ENCODE measurements at places on chromosomes 3 and 15.

DNA sequence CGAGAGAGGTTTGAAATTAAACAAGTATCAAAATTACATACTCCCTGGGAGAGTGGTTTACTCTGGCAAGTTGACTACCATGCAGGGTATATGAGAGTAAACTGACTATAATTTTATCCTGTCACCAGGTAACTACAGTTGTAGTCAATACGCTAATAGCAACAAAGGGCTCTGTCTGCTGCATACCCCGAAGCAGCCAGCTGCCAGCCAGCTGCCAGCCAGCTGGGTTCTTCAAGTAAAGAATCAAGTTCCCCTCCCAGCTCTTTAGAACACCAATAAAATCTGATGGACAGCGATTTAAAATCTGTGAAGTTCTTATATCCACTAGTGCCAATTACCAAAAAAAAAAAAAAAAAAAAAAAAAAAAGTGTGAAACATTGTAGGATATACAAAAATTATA, 417.7 kb upstream of the CFAP20DC start:
- DNase-seq: no peak

DNA sequence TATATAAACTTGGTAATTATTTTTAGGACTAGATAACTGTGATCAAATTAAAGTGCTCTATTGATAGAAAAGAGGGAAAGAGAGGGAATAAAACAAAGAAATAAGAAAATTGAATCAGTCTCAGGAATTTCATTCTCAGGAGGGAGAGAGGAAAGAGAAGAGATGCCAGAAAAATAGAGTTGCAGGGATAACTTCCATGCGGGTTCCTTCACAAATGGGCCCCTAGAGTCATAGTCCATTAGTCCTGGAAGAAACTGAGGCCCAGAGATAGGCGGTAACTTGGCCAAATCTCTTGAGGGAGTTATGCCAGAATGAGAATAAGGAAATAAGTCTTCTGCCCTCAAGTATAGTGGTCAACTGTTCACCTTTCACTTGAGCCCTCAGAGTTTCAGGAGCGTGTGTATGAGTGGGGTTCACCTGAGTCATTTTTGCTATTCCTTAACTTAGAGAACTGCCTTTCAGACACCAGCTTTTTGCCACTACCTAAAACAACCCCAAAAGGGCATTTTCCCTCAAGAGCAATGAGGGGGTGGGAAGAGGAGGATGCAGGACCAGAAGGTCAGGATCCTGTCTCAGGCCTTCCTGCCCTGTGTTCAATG, 192.6 kb downstream of the MEX3B start:
- no peak for DNase-seq

DNA sequence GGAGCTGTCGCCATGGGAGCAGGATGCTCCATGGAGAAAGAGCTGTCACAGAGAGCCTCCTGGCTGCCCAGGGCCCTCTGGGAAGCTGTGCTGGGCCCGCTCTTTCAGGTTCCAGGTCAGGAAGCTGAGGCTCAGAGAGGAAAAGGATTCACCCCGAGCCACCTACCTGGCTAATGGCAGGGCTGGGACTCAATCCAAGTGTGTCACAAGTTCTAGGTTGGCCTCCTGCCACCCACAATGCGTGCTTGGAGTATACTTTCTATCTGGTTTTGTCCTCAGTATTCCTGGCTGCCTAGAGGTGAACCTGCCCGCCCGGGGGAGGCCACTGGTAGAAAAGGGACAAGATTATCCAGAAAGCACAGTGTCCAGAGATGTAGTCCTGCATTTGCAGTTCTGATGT, 23.6 kb downstream of the FAH start:
- DNase-seq: no peak

DNA sequence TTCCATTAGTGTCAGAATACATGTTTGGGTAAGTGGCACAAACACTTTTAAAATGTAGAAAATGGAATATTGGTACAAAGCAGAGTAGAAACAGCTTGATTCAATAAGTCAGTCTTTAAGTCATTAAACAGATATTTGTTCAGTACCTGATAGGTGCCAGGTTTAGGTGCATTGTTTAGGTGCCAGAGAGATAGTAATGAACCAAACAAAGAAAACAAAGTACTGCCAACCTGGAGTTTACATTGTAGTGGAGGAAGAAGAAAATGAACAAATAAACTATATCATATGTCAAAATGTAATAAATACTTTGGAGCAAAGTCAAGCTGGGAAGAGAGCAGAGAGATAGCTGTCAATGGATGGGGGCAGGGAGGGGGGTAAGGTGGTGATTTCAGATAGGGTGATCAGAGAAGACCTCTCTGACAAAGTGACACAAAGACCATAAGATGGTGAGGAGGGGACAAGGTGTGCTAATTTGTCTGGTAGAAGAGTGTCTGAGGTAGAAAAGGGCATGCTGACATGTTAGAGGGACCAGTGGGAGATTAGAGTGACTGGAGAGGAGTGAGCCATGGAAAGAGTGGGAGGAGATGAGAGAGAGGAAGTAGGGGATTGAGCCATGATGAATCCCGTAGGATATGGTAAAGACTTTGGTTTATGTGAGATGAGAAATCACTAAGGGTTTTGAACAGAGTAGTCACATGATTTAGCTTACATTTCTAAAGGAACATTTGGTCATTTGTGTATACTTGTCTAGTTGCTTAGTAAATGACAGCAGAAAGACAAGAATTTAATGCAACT, 128.2 kb downstream of the UBE2E2 start:
- DNase-seq: no peak

GRCh38 chr3:142839831-142840230, 49.1 kb downstream of the PCOLCE2 start:
- no peak for DNase-seq

DNA sequence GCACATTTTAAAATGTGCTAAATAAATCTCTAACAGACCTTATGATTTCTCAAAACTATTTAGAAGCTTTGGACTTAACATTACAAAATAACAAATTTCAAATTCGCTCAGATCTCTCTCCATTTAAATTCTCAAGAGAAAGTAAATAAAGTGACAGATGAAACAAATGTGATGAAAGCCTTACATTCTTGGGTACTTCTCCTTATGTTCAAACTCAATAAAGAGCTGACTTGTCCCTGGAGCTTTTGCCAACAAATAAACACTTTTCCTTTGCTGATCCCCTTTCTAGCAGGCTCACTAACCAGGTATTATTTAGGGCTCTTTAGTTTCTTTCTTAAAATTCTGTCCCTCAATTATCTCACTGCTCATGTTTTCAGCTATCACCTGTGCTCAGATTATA, 259.1 kb upstream of the ARPP21 start:
- DNase-seq: no peak

- no peak for DNase-seq
Observed at GRCh38 chr15:97502038-97502437, 458.5 kb upstream of the ARRDC4 start.

GRCh38 chr15:47707391-47707790, 9.9 kb upstream of the SEMA6D start:
- no peak for DNase-seq

DNA sequence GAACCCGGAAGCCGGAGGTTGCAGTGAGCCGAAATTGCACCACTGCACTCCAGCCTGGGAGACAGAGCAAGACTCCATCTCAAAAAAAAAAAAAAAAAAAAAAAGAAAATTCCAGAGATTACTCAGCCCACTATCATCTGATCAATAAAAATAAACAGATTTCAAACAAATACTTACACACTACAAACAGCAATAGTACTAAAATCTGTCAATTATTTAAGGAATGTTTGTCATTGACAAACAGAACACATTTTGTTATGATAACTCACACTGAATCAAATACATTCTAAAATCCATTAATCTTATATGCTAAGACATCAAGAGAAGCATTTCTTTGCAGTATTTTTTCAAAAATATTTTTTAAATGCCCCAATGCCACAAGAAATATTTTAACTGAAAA, 7.6 kb downstream of the MYO9A start:
- no peak for DNase-seq

DNA sequence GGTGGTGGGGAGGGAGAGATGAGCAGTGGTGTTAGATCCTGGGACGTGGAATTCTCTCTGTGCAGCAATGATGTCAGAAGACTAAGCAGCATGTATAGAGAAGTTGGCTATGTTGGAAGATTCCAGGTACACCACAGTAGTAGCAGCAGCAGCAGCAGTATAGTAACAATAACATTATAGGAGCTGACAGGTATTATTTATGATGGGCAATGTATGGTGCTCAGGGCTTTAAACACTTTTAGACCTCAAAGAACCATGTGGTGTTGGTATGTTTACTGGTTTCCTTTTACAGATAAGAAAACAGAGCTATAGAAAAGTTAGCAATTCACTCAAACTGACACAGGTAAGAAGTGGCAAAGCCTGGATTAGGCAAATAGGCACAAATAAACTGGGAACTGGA, 103.9 kb downstream of the CCNL1 start:
- DNase-seq: no peak

DNA sequence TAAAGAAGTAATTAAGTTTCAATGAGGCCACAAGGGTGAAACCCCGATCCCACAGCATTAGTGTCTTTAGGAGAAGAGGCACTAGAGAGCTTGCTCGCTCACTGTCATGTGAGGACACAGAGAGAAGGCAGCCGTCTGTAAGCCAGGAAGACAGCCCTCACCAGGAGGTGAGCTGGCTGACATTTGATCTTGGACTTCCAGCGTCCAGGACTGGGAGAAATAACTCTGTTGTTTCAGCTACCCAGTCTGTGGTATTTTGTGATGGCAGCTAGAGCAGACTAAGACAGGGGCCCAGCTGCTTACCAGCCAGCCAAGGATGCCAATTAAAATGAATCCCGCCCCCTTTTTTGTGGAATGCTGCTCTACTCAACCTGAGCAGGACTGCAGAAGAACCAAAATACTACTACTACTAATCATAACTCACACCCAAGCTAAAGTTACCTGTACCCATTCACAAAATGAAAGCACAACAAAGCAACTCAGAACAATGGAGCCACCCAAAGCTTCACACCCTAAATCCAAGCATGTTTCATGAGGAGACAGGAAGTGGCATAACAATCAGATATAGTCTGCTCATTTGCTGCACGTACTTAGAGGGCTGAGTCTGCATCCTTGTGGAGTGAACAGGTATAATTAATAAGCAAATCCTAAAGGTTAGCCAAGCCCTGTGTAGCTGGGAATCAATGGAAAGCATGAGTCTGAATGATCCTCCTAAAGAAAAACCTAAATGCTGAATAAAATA, 35.6 kb upstream of the RHCG start:
- no peak for DNase-seq

GRCh38 chr15:88810446-88810845, 7.2 kb downstream of the ACAN start:
- DNase-seq: no peak

- no peak for DNase-seq
Observed at GRCh38 chr3:165359005-165359404, 162.8 kb upstream of the SLITRK3 start.

- DNase-seq: peak; percentile 2
Observed at GRCh38 chr3:21750080-21750696, 822 bp downstream of the ZNF385D start.

DNA sequence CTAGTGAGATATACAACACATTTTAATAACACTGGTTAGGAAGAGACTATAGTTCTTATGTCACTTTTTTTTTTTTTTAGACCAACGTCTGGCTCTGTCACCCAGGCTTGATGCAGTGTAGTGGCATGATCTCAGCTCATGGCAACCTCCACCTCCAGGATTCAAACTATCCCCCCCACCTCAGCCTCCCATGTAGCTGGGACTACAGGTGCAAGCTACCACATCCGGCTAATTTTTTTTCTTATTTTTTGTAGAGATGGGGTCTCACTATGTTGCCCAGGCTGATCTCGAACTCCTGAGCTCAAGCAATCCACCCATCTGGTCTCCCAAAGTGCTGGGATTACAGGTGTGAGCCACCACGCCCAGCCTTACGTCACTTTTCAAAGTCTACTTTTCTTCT, 100.8 kb downstream of the FOXP1 start:
- no peak for DNase-seq

- no peak for DNase-seq
Observed at GRCh38 chr15:65165875-65166274, 19.3 kb downstream of the CLPX start.

- no peak for DNase-seq
Observed at GRCh38 chr3:105618556-105618955, 250.3 kb downstream of the CBLB start.

All from posterior cingulate gyrus (tissue), 11 donors.